ENCODE measurements at places on chromosomes 3 and 15.

GRCh38 chr3:110248666-110249065 is 823.0 kb upstream of the NECTIN3 start:
- DNase-seq: no peak

- peak; percentile 63 for DNase-seq
Measured at GRCh38 chr3:156509189-156510174, 45.4 kb downstream of the SSR3 start.

GRCh38 chr15:90819390-90819789 is 49.0 kb upstream of the FURIN start:
- no peak for DNase-seq

DNA sequence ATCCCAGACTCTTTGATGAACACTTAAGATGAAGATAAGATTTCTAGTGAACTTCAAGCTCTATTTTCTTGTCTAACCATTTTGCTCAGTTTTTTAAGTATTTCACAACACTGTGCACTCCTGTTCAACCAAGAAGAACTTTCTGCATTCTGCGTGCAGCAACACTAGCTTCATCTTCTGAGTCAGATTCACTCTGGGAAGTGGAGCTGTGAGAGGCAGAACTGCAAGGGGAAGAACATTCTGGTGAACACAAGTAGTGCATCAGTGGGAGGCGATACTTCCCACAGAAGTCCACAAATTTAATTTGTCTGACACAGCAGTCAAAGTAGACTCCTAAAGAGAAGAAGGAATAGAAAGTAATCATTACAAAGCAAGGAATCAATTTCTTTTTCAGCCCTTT is 18.1 kb downstream of the LRRC58 start:
- DNase-seq: no peak

DNA sequence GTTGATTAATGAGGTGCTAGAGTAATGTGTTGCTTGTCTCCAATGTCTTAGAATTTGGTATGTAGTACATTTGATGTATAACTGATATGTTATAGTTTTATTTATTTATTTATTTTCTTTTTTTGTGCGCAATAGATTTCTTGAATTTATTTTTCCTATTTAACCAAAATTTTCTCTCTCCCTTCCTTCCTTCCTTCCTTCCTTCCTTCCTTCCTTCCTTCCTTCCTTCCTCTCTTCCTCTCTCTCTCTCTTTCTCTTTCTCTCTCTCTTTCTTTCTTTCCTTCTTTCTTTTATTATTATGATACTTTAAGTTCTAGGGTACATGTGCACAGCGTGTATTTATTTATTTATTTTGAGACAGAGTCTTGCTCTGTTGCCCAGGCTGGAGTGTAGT is 256.2 kb upstream of the TBL1XR1 start:
- DNase-seq: no peak

DNA sequence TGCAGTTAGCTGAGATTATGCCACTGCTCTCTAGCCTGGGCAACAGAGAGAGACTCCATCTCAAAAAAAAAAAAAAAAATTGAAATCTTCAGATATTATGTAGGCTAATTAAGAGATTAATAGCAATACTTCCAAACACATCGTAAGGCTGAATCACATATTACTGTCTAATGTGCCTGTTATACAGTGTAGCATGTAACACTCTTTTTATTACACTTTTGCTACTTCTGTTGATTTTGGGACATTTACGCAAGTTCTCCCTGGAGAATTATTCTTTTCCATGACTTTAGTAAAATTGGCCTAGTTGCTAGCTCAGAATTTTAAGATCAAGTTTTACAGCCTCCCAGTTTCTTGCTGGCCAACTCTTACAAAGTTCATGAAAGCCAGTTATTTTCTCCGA is 605.2 kb downstream of the NAALADL2 start:
- DNase-seq: no peak

- no peak for DNase-seq
Measured at GRCh38 chr3:188139466-188139865, 14.5 kb upstream of the LPP start.

DNA sequence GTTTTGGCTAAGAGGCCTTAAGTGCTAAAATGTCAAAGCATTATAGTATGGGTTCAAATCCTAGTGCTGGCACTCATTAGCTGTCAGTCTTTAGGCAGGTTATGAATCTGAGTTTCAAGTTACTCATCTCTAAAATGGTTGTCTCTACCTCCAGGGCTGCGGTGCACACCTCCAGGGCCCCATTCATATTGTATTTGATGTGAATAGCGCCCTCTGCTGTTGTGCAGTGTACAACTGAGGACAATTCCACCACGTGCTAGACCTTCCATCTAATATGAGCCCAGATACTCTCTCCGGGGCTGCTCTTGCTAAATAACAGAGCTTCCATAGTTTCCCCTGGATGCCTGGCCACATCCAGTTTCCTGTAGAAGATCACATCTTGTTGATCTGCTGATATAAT is 54.3 kb downstream of the OXNAD1 start:
- no peak for DNase-seq

GRCh38 chr3:75938921-75939320 is 153.6 kb upstream of the ZNF717 start:
- no peak for DNase-seq

- peak; percentile 62 for DNase-seq
Measured at GRCh38 chr3:127786353-127787070, 35.8 kb downstream of the MGLL start.

DNA sequence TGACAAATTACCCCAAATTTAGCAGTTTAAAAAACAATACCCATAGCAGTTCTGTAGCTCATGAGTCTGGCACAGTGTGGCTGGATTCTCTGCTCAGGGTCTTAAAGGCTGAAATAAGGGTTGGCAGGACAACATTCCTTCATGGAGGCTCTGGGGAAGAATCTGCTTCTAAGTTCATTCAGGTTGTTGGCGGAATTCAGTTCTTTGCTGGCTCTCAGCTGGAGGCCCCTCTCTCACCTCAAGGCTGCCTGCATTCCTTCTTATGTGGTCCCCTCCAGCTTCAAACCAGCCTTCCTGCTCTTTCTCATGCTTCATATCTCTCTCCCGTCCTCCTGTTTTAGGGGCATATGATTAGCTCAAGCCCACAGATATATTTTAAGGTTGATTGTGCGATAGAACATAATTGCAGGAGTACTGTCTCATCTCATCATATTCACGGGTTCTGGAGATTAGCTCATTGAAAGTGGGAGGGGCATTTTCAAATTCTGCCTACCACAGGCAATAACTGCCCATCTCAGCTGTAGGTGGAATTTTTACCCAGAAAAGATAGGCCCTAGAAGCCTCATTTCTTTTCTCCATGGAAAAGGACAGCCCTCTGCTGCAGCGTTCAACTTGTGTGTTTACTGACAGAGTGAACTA is 5.6 kb upstream of the ZBTB47 start:
- no peak for DNase-seq

DNA sequence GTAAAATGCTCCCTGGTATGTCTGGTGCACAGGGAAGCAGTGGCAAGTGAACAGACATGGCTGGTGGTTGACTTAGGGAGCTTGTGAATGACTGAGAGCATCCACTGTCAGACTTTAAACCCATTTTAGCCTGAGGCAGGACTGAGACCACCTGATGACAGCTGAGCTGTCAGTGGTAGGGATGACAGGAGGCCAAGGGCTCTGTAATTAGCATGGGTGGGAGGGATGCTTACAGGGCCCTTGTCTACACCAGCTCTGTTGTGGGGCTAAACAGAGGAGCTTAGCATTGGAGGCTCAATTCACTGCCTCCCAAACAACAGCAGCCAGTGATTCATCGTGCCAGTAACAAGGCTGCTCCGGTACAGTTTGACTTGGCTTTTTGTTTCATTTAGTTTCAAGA is 169.4 kb downstream of the CHST2 start:
- no peak for DNase-seq

DNA sequence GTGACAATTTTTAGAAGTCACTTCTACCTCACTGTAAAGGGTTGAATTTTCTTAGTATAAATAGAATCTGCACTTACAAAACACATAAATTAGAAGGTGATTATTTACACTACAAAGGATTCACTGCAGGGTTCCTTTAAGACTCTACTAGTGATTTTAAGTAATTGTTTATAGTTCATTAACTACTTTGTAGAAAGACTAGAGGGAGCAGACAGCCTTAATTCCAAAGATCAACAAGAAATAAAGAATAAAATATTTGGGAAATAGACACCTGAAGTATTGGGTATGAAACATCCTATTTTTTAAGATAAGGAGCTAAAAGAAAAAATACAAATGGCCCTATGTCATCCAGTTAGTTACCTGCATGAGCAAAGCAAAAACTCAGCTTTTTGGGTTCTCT is 360.5 kb upstream of the ALCAM start:
- DNase-seq: no peak

DNA sequence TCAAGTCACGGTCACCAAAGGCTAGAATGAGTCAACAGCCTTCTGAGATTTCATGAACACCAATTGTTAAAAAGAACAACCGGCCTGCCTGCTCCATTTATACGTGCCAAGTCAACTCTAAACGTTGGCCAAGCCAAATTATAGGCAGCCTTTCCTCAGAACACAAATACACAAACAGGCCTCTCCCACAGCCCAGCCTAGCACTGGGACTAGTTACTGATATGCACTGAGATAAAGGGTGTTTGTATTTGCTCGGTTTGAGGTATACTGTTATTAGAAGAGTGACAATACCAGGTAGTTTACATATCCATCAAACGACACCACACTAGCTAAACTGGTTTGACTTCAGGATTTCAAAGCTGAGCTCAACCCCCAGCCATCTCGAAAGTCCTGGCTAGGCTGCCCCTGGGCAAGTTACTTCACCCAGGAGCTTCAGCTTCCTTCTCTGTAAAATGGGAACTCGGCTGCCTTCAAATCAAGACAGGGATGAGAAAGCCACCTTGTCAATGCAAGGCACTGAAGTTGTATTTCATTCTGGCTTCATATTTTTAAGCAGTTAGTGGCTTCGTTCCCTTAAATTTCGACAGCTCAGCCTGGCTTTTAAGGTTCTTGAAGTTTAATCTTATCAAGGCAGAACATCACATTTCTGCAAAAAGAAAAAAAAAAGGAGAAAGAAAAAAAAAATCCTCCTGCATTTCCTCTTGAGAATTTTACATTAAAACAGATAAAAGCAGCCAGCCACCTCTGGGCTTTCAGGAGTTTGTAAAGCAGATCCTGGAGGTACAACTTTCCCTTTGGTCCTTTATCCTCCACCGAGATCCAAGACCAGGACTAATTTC is 4.0 kb downstream of the TLE3 start:
- DNase-seq: no peak

DNA sequence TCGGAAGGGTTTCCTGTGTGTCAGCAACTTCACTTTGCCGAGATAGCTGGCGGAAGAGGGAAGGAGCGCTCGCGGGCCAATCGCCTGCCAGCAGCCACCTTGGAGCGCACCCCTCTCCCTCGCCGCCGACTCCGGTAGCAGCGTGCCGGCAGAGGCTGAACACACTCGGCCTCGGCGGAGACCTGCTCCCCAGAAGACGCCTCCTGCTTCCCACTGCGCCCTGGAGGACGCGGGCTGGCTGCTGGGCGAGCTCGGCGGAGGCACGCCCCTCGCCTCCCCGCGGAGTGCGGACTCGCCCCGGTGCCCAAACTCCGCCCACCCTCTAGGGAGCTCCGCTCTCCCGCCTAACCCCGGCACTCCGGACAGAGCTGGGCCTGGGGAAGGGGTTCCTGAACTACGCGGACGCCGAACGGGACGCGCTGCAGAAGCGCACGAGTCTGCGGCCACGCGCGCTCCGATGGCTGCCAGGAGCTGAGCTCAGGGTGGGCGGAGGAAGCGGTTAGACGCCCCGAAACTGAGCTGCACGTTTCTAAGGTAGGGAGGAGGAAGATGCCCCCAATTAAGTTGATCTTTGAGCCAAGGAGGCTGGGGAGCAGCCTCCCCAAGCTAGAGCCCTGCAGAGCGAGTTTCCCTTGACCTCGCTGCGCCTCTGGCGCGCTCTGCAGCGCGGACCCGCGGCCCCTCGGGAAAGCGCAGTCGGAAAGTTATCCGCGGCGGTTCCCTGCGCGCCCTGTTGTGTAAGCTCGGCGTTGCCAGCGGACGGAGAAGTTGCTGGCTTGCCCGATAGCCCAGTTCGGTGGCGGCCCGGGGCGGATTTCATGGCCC is at the start of gene P2RY1:
P2RY1 (plus strand) TSS at position 356 of the 825 bp plus-strand sequence. CDS start 652 bp downstream, outside the sequence.
- DNase-seq: peak; percentile 18

DNA sequence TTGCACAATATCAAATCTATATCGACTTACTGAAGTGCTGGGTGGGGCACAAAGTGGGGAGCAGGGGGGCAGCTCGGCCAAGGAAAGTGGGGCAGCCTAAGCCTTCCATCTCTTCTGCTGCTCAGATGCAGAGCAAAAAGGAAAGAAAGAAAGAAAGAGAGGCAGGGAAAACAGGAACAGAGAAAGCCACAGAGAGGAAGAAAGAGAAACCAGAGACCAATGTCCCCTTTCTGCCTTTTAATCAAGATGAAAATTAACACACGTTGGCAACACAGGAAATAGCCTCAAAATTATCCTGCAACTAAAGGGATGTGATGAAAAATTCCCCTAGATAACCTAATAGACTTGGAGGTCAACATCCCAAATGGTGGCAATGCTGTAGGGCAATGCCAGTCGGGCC is 72.2 kb upstream of the RAD18 start:
- DNase-seq: no peak

DNA sequence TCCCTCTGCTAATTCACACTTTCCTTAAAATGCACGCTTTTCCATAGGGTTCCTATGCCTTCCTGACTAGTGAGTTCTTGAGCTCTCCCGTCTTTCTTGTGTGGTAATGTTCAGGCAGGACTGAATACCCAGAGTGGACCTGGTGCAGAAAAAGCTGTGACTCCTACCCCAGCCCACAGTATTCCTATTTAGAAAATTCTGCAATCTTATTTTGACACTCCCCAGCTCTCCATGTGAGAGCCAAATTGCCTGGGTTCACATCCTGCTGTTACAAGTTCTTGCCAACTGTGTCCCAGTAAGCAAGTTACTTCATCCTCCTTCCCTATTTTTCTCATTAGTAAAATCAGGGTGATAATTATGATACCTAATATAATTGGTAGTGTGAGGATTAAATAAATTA is 290.8 kb upstream of the SLCO3A1 start:
- DNase-seq: no peak

DNA sequence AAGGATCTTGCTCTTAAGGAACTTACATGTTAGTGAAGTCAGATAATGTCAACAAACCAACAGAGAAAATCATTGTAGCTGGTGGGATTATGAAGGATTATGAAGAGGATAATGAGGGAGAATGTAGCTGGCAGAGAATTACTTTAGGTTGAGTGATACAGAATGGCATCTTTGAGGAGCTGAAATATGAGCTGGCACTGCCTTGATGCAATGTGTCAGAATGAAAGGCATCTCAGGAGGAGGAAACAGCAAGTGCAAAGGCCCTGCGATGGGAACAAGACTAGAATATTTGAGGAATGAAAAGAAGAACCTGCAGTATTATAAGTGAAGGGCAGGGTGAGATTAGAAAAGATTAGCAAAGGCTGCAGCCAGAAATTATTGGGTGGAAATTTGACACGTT is 237.2 kb upstream of the ADAMTS9 start:
- DNase-seq: no peak

DNA sequence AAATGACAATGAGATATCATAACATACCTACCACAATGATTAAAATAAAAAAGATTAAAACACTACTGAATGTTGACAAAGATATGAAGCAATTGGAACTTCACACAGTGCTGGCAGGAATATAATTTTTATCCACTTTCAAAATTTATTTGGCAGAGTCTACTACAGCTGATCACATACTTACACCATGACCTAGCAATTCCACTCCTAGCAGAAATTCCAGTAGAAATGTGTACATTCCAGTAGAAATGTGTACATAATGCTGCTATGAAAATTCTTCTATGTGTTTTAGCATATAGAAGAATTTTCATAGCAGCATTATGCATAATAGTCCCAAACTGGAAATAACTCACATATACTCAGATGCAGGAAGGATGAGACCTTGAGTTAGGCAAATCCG is 43.5 kb downstream of the IFT57 start:
- DNase-seq: no peak

All from NCI-H1436 (cell line).